ENCODE measurements at places on chromosomes 2 and 18.

GRCh38 chr2:60706021-60706420 lies 50.0 kb upstream of the PAPOLG start:
- no peak for DNase-seq

GRCh38 chr2:232696609-232697058 lies 497 bp upstream of the GIGYF2 start:
- DNase-seq = no peak

- DNase-seq = no peak
Observed at GRCh38 chr18:10252952-10253705, 201.3 kb upstream of the APCDD1 start.

- DNase-seq = no peak
Observed at GRCh38 chr18:29250843-29251242, 1073.9 kb upstream of the CDH2 start.

- DNase-seq = no peak
Observed at GRCh38 chr2:18903750-18904149, 314.4 kb upstream of the NT5C1B start.

DNA sequence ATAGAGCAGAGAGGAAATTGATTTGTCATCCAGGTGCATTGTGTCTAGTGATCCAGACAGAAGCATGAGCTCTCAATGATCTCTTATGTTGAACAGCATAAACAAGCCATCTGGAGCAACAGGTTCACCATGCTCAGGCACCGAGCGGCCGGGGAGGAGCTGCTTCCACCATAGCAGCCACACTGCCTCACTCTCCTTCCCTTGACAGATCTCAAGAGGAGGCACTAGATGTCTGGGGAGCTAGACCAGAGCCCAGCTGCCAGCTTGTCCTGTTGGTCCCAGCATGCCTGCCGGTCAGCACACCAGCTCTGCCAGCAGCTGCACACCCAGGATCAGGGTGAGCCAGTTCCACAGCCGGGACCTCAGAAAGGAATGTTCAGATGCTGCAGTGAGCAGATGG lies 17.5 kb upstream of the LONRF2 start:
- DNase-seq = no peak

DNA sequence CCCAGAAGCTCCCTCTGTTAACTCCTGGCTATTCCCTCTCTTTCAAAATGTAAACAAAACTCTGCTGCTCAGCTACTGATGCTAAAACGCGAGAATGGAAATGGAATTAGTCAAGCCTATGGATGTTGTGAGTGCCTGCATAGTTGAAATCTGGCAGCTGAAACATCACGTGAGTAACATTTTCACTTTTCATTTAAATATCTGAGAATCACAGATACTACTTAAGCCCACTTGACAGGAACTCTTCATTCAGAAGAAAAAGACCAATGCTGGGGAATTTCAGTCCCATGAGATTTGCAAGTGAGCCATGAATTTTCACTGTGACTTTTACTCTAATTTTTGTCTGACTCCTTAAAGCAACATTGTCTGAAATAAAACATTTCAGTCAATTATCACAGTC lies 215.3 kb upstream of the SESTD1 start:
- DNase-seq = no peak

- no peak for DNase-seq
Observed at GRCh38 chr18:70423988-70424387, 135.1 kb downstream of the SOCS6 start.

- no peak for DNase-seq
Observed at GRCh38 chr18:37563931-37564392, 1.6 kb downstream of the CELF4 start.

DNA sequence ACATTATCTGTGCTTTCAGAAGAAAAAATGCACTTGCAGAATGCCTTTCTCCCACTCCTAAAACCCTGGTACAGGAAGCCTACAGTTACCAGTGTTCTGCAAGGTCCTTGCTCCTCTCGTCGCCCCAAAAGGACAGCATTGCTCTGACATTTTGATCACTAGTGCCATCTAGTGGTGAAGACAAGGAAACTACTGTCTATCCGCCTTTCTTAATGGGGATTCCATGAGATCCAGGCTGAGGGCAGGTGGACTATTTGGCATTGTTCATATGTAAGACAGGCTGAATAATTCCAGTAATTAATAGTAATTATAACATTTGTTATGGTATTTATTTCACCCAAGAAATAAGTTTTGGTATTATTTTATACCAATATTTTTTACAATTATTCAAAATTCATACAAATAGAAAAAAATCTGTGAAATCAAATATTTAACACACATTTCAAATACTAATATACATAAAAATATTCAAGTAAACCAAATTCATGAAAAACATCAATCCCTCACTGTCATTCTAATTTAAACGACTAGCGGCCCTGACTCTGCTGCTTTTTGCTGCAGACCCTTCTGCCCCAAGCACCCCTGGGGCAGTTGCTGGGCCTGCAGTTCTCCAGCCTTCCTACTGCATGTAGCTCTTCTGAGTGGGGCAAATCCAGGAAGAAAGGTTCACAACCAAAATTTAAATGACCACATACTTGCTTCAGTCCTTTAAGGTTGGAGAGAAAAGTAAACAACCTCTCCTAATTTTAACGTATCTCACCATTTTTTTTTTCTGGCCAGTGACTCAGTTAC lies 19.0 kb downstream of the TPGS2 start:
- peak; percentile 66 for DNase-seq

DNA sequence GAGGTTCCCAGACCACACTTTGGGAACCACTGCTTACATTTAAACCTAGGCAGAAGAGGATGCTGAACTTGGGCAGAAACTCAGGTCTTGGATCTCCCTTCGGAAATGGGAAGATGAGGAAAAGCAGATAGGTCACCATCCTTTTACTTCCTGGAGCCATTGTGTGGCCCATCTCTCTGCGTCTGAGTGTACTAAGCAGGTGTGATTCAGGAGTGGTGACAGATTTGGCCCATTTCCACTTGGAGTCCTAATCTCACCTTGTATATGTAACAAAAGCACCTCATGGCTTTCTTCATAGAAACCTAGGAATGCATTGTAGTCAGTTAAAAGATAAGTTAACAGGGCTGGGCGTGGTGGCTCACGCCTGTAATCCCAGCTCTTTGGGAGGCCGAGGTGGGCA lies 71.0 kb downstream of the PRKCE start:
- no peak for DNase-seq

GRCh38 chr2:239929504-239929903 lies 95.6 kb downstream of the NDUFA10 start:
- no peak for DNase-seq

- no peak for DNase-seq
Observed at GRCh38 chr2:61557381-61557780, 19.2 kb upstream of the XPO1 start.

DNA sequence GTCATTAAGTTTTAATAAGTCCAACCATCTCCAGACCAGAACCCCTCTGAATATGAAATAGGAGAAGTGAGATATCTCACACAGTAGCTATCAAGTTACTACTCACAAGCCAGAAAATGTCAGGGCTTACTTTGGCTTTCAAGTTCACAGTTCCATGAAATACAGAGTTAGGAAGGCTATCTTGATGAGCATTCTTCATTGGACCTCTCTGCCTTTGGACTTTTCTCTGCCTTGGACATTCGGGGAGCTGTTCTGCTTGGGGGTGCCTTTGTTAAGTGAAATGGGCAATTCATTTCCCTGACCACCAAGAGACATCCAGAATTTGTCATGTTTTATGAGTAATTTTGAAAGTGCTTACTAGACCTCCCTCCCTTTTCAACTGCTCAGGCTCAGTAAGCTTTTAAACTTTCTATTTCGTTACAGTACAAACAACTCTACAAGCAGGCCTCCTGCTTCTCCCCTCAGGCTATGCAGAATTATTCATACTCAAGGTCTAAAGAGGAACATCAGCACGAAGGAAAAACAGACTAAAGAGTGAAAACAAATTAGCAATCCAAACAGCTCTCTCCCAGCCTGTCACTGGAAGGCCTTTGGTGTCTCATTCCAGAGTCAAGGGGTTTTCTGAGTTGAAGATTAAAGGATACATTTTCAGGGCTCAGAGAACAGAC lies 95.3 kb downstream of the MREG start:
- no peak for DNase-seq

DNA sequence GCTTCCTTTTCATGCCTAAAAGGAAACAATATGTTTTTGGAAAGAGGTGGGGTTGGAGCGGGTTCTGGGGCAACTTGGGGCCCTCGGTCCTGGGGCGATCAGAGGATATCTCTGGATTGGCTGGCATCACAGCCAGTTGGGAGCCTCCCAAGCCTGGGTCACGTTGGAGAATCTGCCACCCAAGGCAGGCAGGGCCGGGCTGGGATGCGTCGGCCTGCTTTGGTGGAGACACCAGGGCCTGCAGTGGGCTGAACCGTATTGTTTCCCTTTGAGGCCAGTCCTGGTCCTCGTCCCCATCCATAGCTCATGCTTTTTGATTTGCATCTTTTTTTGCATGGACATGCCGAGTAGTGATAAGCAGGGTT lies 235.8 kb downstream of the ATAD2B start:
- no peak for DNase-seq

DNA sequence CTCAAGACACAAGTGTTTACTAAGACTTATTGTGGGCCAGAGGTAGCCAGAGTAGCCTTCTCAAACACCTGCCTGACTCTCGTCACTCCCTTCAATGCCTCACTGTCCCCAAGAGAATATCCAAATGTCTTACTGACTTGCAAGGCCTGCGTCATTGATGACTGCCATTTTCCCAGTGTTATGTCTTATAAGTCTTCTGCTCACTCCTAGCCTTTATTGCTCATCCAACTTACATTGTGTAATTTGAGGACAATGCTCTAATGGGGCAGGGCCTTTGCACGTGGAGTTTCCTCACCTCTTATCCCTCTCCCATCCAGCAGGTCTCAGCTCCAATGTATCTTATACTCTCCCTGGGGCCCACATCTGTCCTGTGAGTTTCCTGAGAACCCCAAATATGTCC lies 10.1 kb upstream of the CD226 start:
- DNase-seq = no peak

- no peak for DNase-seq
Observed at GRCh38 chr2:237068005-237068576, 17.6 kb upstream of the COPS8 start.

DNA sequence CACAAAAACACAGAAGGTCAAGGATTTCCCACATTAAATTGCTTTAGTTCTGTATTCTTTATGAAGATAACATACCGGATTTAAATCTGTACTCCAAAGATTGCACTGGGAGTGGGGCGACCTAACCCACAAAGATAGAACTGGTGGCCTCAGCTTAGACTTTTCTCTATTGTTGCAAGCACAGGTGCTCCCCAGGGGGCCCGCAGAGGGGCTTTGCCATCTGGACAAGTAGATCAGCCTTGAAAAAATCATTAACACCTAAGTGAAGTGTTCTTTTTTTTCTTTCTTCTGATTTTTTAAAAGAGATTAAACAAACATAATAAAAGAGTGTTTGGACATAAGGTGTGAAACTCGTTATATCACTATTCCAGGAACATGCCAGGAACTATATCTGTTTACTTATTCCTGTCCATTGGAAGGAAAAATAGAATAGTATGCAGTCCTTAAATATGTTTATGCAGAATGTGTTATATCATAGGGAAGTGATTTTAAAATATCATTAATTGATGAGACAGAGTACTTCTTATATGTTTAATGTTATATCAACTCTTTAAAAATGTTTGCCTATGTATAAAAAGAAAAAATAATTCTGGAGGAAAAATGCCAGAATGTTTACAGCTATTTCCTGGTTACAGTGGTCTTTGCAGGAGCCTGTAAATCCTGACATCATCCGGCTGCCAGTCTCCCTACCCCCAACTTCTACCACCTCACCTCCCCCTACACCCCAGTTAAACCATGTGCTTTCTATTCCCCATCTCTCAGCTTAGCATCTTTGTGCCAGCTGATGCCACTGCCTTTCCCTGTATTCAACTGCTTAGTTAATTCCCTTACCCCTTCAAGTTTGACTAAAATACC lies 679.2 kb downstream of the CNTNAP5 start:
- DNase-seq = no peak

DNA sequence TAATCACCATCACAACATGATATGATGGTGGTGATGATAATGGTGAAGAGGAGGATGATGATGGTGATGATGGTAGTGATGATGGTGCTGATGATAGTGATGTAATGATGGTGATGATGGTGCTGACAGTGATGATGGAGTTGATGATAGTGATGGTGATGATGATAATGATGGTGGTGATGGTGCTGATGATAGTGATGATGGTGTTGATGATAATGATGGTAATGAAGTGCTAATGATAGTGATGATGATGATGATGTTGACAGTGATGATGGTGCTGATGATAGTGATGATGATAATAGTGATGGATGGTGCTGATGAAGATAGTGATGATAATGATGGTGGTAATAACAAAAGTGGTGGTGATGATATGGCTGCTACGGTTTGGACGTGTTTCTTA lies 4.4 kb upstream of the GPR148 start:
- DNase-seq = no peak

GRCh38 chr2:60358476-60358875 lies 195.0 kb downstream of the BCL11A start:
- DNase-seq = no peak

GRCh38 chr2:75545387-75545786 lies 15.4 kb downstream of the EVA1A start:
- no peak for DNase-seq

DNA sequence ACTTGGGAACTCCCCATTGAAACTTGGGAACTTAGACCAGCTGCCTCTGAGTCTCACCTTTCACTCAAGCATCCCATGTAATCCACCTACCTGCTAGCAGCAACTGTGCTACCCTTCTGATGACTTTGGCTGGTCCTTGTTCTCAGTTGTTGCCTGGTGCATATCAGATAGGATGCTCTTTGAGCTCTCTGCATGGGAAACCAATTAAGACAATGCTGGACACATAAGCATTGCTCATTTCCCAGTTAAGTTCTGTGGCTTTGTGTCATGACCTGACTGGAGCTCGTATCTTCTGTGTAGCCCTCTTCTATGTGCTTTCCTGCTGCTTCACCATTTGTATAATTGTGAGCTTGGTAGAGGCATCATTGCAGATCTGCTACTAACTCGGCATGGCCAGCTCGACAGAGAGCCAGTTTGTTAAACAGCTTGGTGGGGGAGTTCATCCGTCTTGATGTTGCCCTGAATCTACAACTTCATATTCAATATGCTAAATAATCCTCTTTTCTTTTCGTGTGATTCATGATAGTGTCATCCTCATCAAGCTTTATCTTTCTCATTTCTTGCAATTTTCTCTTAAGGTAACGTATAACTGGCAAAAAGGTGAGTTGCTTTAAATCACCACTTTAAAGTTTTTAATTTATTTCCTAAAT lies 447.5 kb upstream of the SLC14A2 start:
- no peak for DNase-seq

DNA sequence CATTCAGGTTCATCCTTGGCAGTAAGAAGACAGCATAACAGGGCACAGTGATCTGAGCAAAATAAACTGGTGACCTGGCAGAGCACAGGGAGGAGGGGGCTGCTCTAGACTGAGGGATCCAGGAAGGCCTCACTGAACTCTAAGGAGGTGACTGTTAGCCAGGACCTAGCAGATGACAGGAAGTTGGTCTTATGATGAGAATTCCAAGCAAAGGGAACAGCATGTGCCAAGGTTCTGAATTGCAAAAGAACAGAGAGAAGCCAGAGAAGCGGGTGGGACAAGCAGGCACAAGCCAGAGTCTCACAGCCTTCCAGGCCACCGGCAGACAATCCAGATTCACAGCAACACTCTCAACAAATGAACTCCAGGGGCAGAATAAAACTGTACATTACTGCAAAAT lies 152.7 kb upstream of the PTPRM start:
- DNase-seq = no peak
